Activated CD8-positive, alpha-beta memory T cell treated with anti-CD3 and anti-CD28 coated beads for 4 hours (primary cell): ENCODE measurements at places on chromosomes 3 and 15.

- DNase-seq = no peak
Measured at GRCh38 chr3:115218859-115219258, 71.8 kb upstream of the ZBTB20 start.

- no peak for DNase-seq
Measured at GRCh38 chr3:119257111-119257510, 16.4 kb upstream of the B4GALT4 start.

DNA sequence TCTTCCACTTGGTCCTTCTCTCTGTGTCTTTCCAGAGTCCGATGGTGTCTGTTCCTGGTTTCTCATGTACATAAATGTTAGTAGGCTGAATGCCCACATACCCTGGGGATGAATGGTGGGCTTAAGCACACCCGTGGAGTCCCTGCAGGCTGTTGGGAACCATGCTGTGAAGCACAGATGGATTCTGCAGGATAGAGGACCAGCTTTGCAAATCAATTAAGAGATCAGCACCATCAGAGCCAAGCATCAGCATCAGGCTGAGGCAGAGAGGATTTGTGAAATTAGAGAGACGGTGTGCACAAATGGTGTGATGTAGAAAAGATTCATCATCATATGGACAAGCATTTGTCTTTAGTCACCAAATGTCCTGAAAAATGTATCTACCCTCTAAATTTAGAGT is 127.1 kb downstream of the SV2B start:
- no peak for DNase-seq

DNA sequence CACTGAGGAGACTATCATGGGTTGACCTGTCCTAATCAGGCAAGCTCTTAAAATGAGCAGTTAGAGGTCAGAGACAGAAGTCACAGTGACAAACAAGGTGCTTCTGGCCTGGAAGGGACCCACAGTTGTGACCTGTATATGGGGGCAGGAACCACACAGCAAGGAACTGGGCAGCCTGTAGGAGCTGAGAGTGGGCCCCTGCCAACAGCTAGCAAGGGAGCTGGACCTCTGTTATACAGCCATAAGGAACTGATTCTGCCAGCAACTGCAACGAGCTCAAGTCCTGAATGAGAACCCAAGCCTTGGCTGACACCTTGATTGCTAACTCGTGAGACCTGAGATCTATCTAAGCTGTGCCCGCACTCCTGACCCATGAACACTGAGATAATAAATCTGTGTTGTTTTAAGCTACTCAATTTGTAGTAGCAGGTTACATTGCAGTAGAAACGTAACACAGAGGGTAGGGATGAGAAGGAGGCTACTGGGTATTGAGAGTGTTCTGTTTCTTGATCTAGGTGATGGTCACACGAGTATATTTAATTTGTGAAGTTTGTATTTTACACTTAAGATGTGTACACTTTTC is 44.5 kb upstream of the MAGI1 start:
- DNase-seq = no peak

DNA sequence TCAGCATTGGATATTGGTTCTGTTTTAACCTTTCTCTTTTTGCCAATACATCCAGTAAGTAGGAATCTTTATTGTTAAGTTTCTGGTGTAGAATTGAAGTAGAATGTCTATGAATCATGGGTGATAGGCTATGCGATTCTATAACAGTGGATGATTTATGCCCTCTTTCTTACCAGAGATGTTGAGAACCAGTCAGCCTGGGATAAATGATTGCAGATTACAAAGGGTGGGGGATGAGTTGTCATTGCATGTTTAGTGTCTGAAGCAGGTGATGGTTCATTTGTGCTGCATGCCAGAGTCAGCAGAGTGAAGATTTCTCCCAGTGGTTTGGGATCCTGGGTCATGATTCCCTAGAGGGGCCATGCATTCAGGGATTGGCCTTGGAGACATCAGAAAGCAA is 14.3 kb downstream of the RETNLB start:
- no peak for DNase-seq

DNA sequence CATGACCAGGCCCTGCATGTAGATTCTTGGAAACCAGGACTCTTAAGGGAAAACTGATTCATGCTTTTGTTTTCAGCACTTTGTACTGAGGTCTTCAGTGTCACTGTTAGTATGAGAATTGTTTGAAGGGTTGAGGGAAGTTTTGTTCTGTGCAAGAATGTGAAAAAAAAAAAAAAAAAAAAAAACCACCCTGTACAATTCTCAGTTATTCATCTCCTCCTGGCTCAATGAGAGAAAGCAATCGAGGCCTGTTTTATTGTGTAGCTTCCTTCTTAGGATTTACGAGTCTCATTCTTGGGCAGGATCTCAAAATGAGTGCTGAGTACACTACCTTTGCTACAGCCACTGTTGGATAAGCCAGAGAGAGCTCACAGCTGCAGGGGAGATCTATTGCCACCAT is 469.5 kb downstream of the CNTN4 start:
- no peak for DNase-seq

DNA sequence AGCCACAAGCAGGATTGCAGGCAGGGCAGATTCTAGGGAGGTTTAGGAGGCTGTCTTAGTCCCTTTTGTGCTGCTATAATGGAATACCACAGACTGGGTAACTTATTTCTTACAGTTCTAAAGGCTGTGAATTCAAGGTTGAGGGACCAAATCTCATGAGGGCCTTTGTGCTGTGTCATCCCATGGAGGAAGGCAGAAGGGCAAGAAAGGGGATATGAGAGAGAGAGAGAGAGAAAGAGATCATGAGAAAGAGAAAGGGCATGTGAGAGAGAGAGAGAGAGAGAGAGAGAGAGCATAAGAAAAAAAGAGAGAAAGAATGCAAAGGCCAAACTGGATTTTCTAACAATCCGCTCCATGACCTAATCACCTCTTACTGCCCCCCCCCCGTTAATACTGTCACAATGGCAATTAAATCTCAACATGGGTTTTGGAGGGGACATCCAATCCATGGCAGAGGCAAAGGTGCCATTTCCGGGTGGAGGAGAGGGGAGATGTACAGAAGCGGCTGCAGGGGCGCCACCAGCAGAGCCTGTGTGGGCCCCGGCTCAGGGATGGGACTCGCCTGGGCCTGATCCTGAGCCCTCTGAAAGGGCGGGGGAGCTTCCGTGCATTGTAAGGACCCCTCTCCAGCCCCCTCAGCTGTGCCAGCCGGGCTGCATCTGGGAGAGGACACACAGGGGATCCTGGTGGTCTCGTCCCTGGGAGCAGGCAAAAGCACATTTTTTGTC is 20.5 kb downstream of the MRPS11 start:
- no peak for DNase-seq

DNA sequence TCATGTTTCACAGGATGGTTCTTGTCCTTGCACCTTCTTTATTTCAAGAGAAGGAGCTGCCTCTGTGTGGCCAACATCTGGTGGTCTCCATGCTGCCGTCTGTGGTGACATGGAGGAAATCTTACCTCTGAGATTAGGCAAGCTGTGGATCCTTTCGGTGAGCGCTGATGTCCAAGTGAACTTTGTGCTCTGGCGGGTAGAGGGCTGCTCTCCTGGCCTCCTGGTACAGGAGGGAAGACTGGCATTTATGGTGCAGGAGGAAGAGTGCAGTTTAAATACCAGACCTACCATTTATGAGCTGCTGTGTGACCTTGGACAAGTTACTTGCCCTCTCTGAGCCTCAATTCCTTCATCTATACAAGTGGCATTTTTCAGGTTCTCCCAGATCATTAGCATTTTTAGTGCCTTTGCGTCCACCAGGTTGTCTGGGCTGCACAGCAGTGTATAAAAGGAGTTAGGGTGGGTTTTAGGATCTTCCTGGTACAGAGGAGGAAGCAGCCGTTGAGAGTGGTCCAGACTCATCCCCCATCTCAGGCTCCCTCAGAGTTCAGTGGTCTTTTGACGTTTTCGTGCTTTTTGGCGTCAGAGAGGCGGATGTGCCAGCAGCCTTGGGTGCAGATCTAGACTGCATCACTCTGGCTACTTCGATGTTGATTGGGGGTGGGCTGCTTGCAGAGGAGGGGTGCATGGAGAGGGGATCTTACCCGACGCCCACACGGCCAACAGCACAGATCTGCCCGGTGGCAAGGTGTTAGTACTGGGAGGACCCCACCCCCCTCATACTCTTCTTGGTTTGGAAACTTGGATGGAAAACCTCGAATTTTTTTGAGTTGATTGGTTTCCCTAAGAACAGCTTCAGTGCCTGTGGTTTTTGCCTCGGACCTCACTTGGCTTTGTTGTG is 162.2 kb downstream of the ITPR1 start:
- DNase-seq = no peak

DNA sequence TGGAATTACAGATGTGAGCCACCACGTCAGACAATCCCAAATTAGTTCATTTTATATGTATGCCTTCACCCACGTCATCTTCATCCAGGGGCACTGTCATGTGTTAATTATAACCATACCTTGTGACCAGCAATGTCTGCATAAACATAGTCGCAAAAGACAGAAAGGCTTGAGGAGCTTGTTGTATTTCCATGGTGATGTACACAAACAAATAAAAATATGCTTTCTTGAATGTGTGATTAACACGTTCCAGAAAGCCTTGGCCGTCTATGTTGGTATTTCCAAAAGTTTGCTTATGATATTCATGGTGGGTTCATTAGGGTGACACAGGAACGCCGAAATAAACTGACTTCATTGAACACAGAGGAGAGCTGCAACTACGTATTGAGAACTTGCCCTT is 524.7 kb upstream of the ZNF717 start:
- no peak for DNase-seq

GRCh38 chr3:45915518-45916231 is 27.6 kb upstream of the CXCR6 start:
- peak; percentile 71 for DNase-seq

GRCh38 chr15:78265752-78266224 is 1.4 kb downstream of the DNAJA4 start:
- no peak for DNase-seq
